ENCODE measurements at places on chromosomes 6 and 20.

DNA sequence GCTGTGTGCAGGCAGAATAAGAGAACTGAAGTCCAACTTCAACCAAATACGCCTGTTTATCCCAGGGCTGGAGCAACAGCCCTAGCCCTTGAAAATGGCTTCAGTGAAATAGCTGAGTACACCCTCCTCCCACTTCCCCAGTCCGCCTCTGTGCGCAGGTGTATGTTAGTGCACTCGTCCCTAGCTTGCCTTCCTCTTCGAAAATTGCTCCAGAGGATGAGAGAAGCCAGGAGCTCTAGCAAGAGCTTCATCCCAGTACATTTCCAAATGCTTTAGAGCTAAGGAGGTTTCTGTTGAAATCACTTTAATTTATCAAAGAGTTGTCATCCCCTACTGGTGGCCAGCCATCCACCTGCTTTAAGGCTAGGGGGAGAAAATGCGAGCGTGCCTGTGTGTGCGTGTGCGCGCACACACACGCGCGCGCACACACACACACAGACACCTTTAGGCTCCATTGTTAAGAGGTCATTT lies 5.4 kb upstream of the POU3F2 start:
- DNase-seq: no peak

DNA sequence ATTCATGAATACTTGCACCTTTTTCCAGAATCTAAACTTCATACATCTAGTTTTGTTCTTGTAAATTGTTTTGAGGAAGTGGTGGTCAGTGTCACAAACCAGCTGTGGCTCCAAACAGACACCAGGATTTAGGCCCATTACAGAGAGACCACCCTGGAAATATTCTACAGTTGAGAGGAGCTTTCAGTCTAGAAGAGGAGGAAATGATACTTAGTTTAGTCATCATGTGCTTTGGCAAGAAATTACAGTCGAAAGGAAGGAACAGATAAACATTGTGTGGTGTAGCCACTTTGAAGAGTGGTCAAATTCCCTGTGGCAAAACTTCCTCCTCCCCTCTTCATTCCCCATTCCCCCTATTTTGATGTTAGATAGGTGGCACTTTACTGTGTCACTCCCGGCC lies 15.7 kb downstream of the DCBLD1 start:
- no peak for DNase-seq

GRCh38 chr6:121522265-121522664 lies 86.8 kb downstream of the GJA1 start:
- no peak for DNase-seq

DNA sequence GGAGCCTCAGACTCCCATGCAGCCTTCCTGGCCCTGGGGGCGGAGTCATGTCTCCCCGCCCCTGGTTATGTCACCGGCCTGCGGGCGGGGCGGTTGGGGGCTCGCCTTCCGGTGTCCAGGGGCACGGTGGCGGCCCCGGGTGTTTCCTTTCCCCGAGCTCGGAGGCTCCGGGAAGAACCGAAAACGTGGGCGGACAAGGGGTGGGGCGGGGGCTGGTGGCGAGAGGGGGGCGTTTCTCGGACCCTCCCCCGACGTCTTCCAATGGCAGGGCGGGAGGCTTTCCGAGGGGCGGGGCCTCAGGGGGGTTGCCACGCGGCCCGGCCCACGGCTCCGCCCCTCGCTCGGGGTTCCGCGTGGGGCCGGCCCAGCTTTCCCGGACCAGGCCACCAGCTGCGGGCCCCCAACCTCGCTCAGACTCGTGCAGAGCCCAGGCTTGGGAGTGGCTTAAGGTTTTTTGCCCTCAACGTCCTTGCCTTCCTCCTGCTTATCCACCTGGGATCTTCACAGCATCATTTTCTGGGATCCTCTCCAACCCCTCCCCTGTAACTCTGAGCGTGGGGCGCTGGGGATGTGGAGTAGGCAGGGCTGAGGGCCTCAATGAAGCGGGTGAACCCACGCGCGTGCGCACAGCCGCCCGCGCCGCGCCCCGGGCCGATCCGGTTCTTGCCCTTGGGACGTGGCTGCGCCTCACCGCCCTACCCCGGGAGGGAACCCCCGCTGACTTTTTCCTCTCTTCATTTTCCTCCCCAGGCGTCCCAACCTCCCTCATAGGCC lies 2.1 kb upstream of the NRN1 start:
- DNase-seq: no peak

DNA sequence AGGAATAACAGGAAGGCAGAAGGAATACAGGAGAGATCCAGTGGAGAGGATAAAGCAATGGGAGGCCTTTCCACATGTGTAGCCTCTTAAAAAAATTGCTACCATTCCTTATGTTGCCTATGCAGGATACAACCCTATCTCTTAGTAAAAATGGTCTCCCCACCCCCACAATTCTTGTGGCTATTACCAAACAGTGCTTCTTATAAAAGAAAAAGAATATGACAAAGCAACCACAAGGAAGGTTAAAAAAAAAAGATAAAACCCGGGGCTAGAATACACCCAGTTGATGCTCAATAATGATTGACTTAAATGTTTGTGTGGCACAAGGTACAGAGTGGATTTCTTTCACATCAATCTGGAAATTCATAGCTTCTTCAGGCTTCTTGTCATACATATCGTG lies 250.9 kb downstream of the HIVEP2 start:
- DNase-seq: no peak

DNA sequence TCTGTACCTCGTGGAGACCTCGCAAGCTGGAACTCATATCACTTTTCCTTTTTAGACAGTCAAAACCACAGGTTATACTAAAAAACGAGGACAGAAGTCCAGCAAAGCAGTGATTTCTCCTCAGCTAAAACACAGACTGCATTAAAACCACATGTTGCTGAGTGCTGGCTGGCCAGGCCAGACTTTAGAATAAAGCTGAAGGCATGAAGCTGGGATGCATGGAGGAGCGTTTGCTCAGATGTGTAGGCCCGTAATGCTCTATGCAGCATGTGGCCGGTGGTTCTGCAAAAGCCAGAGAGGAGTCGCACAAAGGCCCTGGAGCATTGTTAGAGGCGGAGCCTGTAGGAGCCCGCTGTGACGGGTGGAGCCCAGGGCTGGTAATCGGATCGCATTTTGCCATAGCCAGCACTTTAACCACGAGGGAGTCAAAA lies 83.6 kb downstream of the SMOC2 start:
- DNase-seq: no peak

DNA sequence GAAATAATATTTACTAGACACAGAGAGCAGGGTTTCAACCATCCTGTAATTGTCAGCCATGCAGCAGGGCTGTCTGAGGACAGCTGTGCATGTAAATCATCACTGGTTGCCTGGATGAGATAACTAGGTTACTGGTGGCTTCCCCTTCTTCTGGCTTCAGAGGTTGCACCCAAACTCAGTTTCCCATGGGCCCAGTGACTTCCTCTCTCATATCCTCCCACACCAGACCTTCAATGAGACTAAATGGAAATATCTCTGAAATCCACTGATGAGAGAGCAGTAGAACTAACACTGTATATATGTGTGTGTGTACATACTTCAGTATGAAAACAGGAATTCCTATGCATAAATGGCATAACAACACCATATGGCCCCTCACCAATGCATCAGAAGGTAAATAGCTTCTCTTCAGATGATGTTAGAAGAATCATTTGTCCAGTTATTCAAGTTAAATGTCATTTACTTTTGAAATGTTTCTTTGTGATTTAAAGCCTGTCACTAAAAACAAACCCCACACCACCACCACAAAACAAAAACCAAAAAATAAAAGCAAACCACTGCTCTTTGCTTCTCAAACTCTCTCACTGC lies 51.0 kb upstream of the IL20RA start:
- no peak for DNase-seq

DNA sequence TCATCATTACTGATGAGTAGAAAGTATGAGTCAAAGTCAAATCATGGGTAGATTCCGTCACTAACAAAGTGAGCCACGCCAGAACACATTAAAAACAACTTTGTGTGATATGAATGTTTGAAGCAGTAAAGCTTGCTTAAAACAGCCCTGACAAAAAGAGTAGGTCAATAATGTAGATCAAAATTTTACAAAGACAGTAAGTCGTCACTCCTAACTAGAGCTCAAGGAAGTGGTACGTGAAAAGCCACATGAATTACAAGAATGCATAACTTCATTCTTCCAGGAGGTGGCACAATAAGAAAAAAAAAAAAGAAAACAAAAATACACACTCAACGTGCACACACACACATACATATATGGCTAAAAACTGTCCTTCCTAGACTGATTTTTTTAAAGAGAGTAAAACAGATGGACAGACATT lies 69.9 kb downstream of the HACE1 start:
- no peak for DNase-seq

DNA sequence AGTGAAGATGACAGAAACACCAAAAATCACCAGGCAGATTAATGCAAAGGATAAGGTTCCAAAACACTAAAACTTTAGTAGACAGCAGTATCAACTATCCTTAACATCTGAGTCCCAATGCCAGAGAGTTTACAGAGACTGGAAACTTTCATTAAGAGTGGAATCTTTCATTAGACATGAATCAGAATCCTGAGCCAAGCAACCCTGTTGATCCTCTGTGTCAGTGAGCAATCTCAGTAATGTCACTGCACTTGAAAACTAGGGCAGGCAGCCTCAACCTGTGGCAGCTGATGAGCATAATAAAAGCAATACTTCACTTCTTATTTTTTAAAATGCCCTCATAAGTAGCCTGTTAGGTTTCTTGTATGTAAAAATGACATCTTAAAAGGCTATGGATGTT lies 252.8 kb upstream of the PLN start:
- no peak for DNase-seq

GRCh38 chr6:106972500-106972899 lies 2.0 kb downstream of the CD24 start:
- DNase-seq: no peak

GRCh38 chr20:61861054-61861841 lies 204.4 kb downstream of the TAF4 start:
- DNase-seq: no peak

- DNase-seq: no peak
These were observed 113.0 kb upstream of the EYA4 start for GRCh38 chr6:133128191-133128590.

GRCh38 chr6:45595010-45595851 lies 217.5 kb upstream of the SUPT3H start:
- DNase-seq: no peak

DNA sequence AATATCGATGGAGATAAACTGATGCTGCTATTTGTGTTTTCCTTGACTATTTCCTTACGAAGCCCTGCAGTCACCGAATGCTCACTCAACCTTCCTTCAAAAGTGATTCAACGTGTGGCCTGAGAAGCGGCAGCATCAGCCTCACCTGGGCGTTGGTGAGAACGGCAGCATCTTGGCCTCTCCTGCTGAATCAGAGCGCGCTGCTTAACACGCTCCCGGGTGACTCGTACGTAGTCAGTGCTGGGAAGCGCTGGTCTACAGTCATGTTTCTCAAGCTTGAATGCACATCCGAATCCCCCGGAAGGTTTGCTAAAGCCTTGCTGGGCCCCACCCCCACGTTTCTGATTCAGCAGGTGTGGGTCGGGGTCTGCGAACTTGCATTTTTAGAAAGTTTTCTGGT lies 214.1 kb upstream of the RREB1 start:
- no peak for DNase-seq

DNA sequence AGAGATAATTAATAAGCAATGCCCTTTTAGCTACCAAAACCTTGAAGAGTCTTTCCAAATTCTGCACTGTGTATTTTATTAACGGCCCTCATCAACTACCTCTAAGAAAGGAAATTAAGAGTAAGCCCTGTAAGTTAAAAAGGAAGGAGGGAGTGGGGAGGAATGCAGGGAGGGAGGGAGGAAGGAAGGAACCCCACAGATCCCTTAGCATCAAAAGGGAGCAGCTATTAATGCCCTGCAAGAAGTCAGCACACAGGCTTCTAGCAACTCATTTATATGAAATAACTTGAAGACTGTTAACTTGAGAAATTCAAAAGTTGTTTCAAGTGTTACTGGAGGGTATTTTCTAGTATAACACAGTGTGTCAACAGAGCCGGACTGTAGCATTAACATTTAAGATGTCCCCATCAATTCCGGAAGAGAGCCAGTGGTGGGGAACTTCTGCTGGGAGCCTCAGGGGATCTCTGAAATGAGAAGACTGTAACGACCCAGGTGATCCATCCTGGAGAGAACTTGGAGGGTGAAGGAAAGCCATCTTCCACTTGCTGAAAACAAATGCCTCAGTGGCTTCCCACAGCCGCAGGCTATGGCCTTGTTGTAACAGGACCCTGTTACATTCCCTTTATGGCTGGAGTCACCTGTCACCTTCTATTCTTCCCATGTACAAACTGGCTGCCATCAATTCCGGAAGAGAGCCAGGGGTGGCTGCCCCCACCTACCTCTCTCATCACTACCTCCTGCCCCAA lies 33.2 kb downstream of the SLC22A23 start:
- no peak for DNase-seq

DNA sequence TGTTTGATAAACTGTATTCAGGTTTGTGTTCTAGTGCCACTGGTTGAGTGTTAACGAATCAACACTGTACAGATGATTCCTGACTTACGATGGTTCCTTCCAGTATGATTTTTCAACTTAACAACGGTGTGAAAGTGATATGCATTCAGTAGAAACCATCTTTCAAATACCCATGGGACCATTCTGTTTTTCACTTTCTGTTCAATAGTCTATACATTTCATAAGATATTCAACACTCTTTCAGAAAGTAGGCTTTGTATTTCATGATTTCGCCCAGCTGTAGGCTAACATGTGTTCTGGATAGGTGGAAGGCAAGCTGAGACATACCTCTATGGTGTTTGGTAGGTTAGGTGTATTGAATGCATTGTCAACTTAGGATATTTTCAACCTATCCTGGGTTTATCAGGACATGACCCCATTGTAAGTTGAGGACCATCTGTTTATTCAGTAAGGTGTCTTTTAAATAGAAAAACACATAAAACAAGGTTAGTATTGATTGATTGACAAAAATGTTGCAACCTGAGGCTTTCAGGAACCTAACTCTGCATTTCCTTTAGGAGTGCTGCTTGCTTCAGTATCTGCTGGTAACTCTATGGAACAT lies 32.3 kb downstream of the SYNJ2 start:
- DNase-seq: no peak

DNA sequence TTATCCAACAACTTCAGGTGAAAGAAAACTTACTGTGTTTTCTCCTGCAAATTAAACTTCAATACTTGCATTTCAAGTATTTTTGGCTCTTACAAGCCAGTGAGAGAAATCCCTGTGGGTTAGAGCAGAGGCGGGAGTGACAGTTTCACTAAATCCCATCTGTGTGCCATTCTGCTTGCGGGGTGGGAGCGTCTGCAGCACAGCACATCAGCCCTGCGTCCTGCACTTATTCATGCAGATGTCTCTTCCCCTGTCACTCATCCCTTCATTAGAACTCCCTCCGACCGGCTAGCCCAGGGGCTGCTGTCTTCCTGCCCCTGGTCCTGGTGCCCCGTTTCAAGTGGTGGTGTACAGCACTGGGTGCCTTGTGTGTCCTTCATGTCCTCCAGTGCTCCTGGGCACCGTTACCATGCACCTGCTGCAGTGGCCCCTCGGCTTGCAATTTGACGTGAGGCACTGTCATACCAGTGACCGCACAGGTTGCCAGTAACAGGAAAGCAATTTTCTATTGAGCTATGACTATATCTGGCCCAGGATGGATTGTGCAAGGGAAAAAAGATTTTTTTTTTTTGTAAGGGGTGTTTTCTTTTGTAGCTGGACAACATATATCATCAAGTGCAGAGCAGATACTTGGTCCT lies 59.4 kb downstream of the INSM1 start:
- no peak for DNase-seq

- no peak for DNase-seq
These were observed 230.8 kb downstream of the EYA2 start for GRCh38 chr20:47125508-47125757.
